ENCODE measurements at places on chromosomes 2 and 18. TPM values are rescaled to one million over a fixed set of nuclear protein-coding genes. Genes with fewer than 3 reads are reported as not detected.

- no peaks in the 10 kb centered on the region for H3K27me3 ChIP-seq
- H3K4me1 ChIP-seq: no peaks in the 10 kb centered on the region
- no peaks in the 10 kb centered on the region for H3K36me3 ChIP-seq
- no peak for DNase-seq
- H3K4me3 ChIP-seq: no peak overlapping the region
Measured at GRCh38 chr18:45730832-45731575, 7.0 kb downstream of the SLC14A1 start.

DNA sequence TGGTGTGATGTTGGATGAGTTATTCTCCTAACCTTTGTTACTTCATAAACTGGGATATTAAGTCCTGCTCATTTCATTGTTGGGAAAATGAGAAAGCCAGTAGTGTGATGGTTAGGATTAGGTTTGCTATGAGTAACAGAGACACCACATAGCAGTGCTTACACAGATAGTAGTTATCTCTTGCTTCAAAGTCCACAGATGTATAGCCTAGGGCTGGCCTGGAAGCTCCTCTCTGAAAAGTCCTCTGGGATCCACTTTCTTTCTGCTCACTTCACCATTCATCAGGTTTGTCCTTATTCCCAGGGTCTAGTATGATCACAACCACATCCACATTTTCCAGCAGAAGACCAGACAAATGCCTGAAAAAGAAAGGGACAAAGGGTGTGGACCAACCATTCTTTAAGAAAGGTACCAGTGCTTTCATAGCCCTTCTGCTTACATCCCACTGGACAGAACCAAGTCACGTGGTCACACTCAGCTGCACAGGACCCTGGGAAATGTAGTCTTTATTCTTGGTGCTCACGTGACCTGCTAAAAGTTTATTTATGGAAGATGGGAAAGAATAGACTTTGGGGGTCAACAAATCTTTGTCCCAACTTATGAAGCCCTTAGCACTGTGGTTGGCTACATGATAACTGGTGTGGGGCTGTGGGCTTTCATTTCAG, 108.9 kb downstream of the INSIG2 start:
- H3K27ac ChIP-seq: no peak overlapping the region
- H3K4me3 ChIP-seq: no peak overlapping the region
- H3K4me1 ChIP-seq: no peaks in the 10 kb centered on the region

GRCh38 chr2:218472988-218473387, 54.1 kb downstream of the VIL1 start:
- H3K27me3 ChIP-seq: no peaks in the 10 kb centered on the region
- peaks cover 8% of the 10 kb centered on the region for H3K36me3 ChIP-seq
- H3K4me3 ChIP-seq: no peak overlapping the region
- no peak for DNase-seq
- no peaks in the 10 kb centered on the region for H3K4me1 ChIP-seq
- no peak overlapping the region for H3K27ac ChIP-seq

Gene ROCK1
- 115 TPM for total RNA-seq

Data from lung (tissue), 17 donors.